ENCODE measurements at places on chromosomes 5 and 9.

DNA sequence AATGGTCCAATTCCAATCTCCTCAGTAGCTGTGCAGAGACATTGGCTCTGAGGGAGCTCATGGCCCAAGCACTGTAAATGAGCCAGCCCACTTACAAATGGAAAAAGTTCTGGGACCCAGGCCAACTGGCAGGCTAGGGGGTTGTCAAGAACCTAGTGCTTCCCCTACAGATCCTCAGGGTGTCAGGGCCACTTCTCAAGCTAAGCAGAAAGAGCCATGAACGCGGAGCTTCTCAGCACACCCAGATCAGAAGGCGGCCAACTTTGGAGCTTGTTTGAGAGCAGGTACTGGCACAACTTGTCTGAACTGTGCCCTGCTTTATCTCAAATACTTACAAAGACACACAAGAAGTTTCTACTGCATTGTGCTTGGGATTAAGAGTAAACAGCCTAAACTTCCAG lies 17.5 kb downstream of the TLE1 start:
- no peak for DNase-seq

GRCh38 chr9:120544441-120544840 lies 35.5 kb downstream of the CDK5RAP2 start:
- DNase-seq = no peak

GRCh38 chr5:177511181-177511580 lies 1.6 kb upstream of the DOK3 start:
- no peak for DNase-seq

DNA sequence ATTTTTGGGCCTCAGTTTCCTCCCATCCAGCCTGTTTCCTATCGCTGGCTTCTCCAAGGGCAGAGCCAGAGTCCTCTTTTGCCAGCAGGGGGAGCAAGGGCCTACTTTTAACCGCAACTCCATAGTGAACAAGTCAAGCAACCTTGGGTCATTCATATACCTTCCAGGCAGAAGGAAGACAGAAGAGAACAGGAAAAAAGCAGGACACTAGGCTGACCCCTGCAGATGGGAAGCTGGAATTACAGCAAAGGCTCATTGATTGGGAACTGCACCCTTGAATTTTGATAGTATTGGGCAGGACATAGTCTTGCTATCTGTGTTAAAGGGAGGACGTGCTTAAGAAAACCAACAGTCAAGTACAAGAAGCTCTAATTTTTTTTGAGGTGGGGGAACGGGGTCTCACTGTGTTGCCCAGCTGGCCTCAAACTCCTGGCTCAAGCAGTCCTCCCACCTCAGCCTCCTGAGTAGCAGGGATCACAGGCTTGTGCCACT lies 30.1 kb downstream of the QRFP start:
- DNase-seq = peak; percentile 64

GRCh38 chr5:131245312-131245711 lies 18.5 kb upstream of the CDC42SE2 start:
- no peak for DNase-seq

GRCh38 chr9:114096041-114096511 lies 3.0 kb downstream of the KIF12 start:
- no peak for DNase-seq

- DNase-seq = no peak
These were observed 19.6 kb downstream of the ANGPTL2 start for GRCh38 chr9:127102788-127103187.

- DNase-seq = no peak
These were observed 115.4 kb downstream of the ST8SIA4 start for GRCh38 chr5:100787648-100788047.

GRCh38 chr9:122442568-122442967 lies 35.2 kb downstream of the OR1J1 start:
- no peak for DNase-seq

- DNase-seq = no peak
These were observed 45.7 kb downstream of the SCAMP1 start for GRCh38 chr5:78405829-78406750.

DNA sequence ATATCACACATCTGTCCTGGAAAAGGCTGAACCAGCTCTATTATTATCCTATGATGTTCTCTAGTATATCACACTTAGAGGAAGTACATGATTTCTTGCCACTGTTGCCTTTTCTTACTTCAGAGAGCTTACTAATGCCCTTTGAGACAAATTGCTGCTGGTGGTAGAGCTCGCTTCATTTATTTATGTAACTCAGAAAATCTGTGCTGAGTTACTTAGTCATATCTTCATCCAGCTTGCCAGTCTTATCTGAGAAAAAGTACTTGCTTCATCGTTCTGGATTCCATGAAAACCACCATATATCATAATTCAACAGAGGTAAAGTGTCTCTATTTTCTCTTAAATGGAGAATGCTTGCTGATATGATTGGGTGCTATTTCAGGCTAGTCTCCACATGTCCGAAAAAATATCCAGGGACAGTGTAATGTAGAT lies 26.6 kb downstream of the PTPDC1 start:
- no peak for DNase-seq

- DNase-seq = no peak
These were observed 530.5 kb downstream of the NTRK2 start for GRCh38 chr9:85199866-85200495.

- DNase-seq = no peak
These were observed 1.1 kb downstream of the NDOR1 start for GRCh38 chr9:137206602-137207001.

GRCh38 chr9:111039231-111039906 lies 1.1 kb upstream of the LPAR1 start:
- no peak for DNase-seq

DNA sequence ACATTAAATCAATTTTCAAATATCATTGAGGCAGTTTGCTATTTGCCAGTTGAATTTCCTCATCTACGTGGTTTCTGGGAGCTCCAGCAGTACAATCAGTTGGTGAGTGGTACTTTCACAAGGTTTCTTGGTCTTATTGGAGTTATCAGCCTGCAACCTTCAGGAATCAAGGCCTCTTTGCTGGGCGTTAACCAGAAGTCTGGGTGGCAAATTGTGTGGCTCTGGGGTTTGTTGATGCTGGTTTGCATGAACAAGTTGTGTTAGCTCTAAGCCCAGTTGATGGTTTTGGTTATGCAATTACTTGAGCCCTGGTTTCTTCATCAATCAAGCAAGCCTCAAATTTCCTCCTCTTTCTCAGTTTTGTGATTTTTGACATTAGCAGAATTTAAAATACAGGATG lies 152.9 kb upstream of the ANKRD55 start:
- DNase-seq = no peak

- DNase-seq = no peak
These were observed 31.1 kb downstream of the SEC61B start for GRCh38 chr9:99253134-99253533.

GRCh38 chr5:95631991-95632675 lies 12.2 kb downstream of the GPR150 start:
- DNase-seq = peak; percentile 76

DNA sequence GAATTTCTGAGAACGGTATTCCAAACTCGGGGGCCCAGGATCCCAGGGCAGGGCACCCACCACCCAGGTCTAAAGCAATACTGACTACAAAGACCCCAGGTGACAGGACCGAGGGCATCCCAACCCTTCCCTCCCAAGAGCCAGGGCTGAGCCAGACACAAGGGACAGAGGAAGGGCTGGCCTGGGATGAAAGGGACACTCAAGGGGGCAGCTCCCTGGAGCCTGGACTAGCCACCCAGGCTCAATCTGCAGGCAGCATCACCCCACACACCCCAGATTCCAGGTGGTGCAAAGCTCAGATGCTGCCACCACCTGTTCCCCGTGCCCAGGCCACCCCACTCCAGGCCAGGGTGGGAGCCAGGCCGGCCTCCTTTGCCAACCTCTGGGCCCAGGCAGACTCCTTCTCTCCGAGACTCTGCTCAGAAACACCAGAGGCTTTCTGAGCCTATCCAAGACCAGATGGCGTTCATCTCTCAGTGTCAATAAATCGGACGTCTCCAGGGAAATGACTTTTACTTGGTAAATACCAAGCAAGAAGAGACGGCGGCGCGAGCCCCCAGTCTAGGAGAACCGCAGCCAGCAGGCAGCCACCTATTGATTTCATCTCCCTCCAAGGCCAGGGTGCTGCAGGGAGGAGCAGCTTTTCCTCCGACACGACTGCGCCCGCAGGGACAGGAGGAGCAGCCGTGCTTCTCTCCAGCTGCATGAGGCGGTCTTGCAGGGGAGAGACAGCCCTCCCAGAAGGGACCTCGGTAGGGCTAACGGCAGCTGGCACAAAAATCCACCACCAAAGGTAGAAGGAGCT lies 94.1 kb upstream of the ADAMTS2 start:
- DNase-seq = no peak

DNA sequence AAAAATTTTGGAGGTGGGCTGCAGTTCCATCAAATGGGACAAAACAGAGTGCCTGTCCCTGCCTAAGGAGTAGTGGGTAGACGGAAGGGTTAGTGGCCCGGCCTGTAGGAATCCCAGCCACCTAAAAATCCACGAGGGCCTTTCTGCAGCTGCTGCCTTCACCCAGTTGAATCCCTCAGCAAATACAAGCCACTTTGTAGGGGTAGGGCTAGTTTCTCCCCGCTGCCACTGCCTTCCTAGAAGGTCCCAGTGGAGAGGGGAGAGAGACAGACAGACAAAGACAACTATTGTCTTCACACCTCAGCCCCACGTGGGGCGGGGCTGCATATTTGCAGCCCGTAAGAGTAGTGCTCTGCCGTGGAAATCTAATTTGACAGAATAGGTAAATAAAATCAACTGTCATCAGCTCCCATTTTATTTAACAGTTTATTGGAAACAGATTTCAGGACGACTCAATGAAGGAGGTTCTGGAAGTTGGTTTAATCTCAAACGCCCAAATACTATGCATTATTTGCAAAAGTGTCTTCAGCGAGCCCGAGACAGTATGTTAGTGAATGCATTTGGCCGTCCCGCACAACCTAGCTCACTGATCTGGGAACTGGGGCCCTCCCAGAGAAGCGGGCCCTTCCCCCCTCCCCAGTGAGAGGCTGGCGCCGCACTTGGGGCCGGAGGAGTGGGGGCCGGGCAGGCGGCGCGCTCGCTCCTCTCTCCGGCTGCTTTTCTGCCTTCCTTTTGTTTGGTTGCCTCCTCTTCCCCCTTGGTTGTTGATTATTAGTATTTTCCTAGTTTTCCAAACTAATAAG lies 67.6 kb upstream of the TBCA start:
- DNase-seq = no peak

GRCh38 chr9:137163365-137163715 lies 6.5 kb downstream of the LRRC26 start:
- no peak for DNase-seq

DNA sequence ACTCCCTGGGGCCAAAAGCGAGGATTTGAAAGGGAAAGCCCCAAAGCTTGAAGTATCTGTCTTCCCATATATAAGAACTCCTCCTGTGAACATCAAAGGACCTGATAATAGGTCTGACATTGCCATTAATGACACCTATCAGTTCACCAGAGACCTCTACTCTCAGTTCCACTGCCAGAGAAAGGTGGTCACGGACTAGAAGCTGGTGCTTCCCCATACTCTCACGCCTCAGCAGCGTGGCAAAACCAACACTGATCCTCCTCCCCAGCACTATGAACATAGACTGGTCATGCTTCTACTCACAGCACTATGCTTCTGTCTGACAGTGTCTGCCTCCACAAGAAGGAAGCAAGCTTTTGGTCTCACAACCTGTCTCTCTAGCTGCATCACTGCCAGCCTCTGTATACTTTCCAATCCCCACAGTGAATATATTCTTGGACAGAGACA lies 37.9 kb downstream of the NRG2 start:
- DNase-seq = no peak

DNA sequence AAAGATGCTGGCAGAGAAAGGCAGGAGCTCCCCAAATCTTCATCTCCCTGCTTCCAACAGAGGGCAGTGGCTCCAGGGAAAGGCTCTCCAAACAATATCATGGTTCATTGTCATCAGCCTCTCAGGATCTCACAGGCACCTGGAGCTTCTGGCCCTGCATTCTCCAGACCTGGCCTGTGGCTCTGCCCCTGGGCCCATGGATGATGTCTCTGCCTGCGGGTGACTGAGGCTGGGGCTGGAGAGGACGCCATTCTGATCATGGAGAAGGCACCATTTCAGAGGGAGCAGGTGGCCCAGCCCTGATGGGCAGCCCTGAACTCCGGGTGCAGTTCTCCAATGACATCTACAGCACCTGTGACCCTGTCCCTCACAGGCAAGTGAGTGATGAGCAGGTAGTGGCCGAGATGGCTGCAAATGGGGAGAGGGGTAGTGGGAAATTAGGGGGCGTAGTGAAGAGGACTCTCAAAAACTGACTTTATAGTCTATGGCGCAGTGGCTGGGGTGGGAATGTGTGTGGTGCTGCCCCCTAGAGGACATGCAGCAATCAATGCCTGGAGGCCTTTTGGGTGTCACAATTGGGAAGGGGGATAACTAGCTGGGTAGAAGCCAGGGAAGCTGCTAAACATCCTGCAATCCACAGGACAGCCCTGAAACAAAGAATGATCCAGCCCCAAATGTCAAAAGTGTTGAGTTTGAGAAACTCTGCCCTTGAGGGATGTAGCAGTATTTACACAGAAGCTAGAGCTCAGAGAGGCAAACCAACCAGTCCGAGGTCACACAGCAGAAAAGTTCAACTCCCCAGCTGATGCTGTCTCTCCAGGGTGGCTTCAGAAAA lies 3.2 kb downstream of the SH3PXD2B start:
- DNase-seq = peak; percentile 60

GRCh38 chr9:78026947-78027346 lies 4.7 kb downstream of the GNAQ start:
- no peak for DNase-seq

All from CD4-positive, alpha-beta T cell treated with Interleukin-17A for 4 hours (primary cell).